ENCODE measurements at places on chromosomes 6 and 20. TPM values are rescaled to one million over a fixed set of nuclear protein-coding genes. Genes with fewer than 3 reads are reported as not detected.
A peak's percentile ranks its signal among the peaks of the same experiment; 100 is the strongest.

DNA sequence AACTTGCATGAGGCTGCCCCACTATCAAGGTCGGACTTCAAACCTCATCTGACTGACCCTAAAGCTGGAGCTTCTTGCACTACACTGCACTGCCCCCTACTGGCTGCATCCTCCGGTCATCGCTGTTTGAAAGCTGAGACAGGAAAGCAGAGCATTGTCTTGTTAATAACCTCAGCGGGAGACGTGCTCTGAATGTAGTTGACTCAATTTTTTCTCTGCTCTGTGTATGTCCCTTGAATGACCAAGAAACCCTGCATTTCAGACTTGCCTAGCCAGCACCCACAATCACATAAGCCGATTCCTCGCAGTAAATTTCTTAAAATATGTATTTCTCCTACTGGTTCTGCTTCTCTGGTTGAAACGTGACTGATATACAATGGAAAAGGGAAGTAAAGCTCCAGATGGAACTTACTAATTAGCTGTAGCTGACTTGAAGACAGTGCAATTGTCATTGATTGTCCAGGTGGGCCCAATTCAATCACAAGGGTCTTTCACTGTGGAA is 27.8 kb downstream of the TCF21 start:
- H3K27ac ChIP-seq: no peak overlapping the region
- DNase-seq: peak; percentile 84
- no peaks in the 10 kb centered on the region for H3K36me3 ChIP-seq

GRCh38 chr20:40313730-40314129 is 375.3 kb downstream of the MAFB start:
- no peak overlapping the region for H3K4me3 ChIP-seq
- no peaks in the 10 kb centered on the region for H3K4me1 ChIP-seq
- no peak for DNase-seq
- H3K36me3 ChIP-seq: no peaks in the 10 kb centered on the region

DNA sequence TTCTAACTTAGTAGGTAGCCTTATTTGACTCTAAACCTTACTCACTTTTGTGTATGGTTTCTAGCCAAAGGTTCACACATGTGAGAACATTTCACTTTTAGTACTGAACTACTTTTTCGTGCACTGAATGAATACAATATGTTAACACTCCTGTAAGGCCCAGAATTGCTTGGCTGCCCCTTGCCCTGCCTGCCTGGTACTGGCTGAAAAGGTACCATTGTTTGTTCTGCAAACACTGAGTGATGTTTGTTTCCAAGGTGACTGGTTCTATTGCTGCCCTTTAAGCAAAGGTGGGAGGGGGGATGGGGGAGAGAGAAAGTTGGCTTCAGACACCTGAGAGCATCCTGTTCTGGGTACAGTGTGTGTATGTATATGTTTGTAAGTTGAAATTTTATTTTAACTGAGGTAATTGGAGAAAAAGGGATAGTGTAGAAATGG is 31.2 kb downstream of the RREB1 start:
- peak; percentile 71 for DNase-seq
- no peaks in the 10 kb centered on the region for H3K27me3 ChIP-seq
- H3K36me3 ChIP-seq: no peaks in the 10 kb centered on the region
- H3K4me3 ChIP-seq: no peak overlapping the region
- H3K4me1 ChIP-seq: peaks cover 69% of the 10 kb centered on the region
- H3K27ac ChIP-seq: peak overlapping the region; percentile 68

DNA sequence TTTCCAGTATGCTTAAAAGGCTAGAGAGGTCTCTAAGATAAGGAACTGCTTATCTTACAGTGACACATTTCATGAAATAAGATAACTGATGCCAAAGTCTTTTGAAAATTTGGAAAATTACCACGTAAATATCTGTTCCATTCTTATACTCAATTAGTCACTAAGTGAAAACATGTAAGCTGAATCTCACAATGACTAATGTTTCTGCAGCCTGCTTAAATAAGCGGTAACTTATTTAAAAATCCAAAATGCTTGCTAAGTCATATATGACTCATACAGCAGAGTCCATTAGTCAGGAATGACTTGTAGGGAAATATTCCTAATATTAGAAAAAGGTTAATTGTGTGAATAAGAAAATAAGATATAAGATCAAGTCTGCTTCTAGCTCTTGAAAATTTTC is 27.8 kb upstream of the LGSN start:
- no peak overlapping the region for H3K27ac ChIP-seq
- peaks cover 5% of the 10 kb centered on the region for H3K4me1 ChIP-seq
- H3K4me3 ChIP-seq: no peak overlapping the region
- H3K36me3 ChIP-seq: no peaks in the 10 kb centered on the region

DNA sequence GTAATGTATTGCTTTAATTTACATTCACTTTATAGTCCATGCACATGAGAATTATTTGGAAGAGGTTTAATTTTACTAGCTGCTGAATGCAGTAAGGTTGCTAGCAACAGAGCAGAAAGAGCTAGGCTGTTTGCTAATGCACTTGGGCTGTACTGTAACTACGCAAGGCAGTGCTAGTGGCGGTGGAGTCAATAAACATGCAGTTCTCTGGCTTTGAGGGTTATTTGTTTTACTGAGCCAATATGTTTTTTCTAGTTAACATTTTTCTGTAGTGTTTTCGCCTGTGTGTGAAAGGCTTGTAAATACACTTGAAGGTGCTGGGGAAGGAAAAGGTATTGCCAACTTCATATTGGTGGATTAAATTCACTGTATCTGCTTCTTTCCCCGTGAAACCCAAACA is 112.8 kb downstream of the BTBD3 start:
- no peaks in the 10 kb centered on the region for H3K4me1 ChIP-seq
- no peak overlapping the region for H3K4me3 ChIP-seq
- DNase-seq: no peak
- H3K36me3 ChIP-seq: no peaks in the 10 kb centered on the region

DNA sequence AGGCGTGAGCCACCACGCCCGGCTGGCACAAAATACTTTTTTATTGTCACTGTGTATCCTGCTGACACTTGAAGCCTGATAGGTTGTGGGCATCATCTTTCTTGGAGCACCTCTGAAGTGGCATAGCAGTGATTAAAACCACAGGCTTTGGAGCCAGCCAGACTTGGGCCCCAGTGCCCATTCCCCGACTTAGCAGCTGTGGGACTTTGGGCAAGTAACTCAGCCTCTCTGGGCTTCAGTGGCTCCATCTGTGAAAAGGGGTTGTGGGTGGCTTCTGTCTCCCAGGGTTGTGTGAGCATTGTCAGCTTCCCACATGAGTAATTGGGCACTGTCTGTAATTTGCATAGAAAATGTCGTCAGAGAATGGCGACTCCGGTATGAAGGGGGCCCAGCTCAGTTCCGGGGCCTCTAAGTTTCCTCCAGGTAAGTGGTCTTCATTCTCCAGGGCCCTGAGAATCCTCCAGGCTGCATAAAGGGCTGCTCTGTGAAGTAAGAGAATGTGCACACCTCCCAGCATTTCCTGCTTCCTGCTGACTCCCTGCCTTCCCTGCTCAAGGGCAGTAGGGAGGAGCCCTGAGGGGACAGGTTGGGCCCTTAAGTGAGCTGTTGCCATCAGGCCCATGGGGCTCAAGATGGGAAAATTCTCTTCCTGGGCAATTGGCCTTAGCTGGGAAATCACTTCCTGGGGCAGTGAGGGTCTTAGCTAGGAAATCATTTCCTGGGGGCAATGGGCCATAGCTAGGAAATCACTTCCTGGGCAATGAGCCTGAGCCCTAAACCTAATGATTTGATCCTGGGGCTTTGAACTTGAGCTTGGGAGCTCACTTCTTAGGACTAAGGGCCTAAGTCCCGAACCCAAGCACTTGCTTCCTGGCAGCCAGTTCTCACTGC is 27.2 kb downstream of the ARHGAP40 start:
- H3K36me3 ChIP-seq: no peaks in the 10 kb centered on the region
- no peak overlapping the region for H3K27ac ChIP-seq
- no peak for DNase-seq
- H3K27me3 ChIP-seq: peaks cover 4% of the 10 kb centered on the region
- H3K4me3 ChIP-seq: no peak overlapping the region

MAP3K5 gene
- total RNA-seq: 13.2 TPM

RNF182 gene
- not detected for total RNA-seq

Measured in activated CD4-positive, alpha-beta memory T cell treated with anti-CD3 and anti-CD28 coated beads for 36 hours (primary cell).